ENCODE measurements at places on chromosomes 3 and 15.

- no peak for DNase-seq
Observed at GRCh38 chr3:160927620-160928019, 171.6 kb downstream of the PPM1L start.

DNA sequence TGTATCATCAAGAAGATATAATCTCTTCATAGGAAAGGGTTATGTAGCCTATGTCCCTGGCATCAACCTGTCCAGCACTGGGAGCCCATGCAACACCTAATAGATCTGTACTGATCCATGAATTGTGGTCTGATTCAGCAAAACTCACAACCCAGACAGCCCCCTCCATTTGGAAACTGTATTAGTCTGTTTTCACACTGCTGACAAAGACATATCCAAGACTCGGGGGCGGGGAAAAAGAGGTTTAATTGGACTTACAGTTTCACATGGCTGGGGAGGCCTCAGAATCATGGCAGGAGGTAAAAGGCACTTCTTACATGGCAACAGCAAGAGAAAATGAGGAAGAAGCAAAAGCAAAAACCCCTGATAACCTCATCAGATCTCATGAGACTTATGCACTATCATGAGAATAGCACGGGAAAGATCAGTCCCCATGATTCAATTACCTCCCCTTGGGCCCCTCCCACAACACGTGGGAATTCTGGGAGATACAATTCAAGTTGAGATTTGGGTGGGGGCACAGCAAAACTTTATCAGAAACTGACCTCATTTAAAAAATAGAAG, 83.3 kb downstream of the TRIM42 start:
- no peak for DNase-seq

DNA sequence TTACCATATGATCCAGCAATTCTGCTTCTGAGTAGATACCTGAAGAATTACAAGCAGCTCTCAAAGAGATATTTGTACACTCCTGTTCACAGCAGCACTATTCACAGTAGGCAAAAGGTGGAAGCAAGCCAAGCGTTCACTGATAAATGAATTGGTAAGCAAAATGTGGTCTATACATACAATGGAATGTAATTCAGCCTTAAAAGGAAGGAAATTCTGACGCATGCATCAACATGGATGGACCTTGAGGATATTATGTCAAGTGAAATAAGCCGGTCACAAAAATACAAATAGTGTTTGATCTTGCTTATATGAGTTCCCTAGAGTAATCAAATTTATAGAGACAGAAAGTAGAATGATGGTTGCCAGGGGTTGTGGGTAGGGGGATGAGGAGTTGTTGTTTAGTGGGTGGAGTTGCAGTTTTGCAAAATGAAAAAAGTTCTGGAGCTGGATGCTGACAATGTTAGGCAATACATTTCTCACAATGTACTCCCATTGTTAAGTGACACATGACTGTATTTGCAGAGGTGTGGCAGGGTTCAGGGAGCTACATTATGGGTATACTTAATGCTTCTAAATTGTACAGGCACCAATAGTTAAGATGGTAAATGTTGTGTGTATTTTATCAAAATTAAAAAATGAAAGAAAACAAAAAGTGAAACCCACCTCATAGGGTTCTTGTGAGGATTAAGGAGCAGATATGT, 26.7 kb downstream of the SLC6A1 start:
- no peak for DNase-seq

DNA sequence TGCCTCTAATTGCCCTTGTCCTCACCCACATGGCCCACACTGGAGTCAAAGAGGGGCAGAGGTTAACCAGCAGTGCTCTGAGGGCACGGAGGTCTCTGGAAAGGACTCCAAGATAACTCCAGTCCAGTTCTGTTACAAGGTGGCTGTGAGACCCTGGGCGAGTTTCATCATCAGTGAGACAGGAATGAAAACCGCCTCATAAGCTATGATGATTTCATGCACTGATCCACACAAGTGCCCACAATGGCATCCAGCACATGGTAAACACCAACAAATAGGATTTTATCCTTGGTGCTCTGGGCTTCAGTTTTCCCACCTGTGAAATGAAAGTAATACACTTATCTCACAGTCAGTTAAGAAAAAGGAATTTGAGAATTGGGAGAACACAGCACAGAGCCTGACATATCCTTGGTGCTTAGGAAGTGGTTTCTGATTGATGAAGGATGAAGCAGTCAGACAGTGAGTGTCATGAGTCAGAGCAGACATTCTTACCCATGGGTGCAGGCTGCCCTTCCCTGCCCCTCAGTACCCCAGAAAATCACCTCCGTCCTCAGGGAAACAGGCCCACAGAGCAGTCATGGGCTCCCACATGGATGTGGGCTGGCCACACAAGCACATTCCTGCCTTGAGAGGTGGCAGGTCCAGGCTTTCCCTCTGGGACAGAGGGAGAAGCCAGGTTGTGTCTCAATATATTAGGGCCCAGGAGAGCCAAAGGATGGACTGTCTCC, 48.4 kb downstream of the DAPK2 start:
- DNase-seq, result no peak

DNA sequence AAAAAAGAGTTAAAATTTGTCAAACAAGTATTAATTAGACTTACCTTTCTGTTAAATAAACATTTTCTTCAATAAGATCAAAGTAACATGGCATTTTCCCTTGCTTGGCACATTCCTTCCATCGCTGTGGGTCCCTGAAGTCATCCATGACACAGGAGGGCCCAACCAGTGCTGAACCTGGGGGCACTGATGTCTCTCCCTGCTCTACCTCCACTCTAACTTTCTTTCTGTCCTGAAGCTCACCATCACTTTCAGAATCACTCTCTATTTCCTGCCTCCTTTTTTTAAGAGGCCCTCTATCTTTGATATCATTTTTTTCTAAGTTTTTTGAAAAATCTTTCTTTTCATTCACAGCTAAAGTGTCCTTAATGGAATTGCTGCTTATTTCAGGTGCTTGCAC, 43.8 kb downstream of the SETD2 start:
- DNase-seq, result no peak

GRCh38 chr3:79203144-79203519, 564.7 kb downstream of the ROBO1 start:
- no peak for DNase-seq

GRCh38 chr3:132315851-132316250, 1.4 kb upstream of the ACP3 start:
- DNase-seq, result no peak

GRCh38 chr15:68640791-68641331, 62.1 kb downstream of the CORO2B start:
- no peak for DNase-seq

- no peak for DNase-seq
Observed at GRCh38 chr3:123448536-123449101, at the start of gene ADCY5. TSS of gene ADCY5 (minus strand) at chr3:123449090. CDS start at chr3:123448545, 545 bp downstream.

GRCh38 chr3:51657234-51657633, 13.8 kb upstream of the TEX264 start:
- DNase-seq, result no peak

- no peak for DNase-seq
Observed at GRCh38 chr15:80052597-80053304, 6.7 kb upstream of the ZFAND6 start.

- DNase-seq, result no peak
Observed at GRCh38 chr3:152938974-152939636, 104.2 kb downstream of the P2RY1 start.

GRCh38 chr3:118641608-118642007, 393.0 kb downstream of the IGSF11 start:
- peak; percentile 9 for DNase-seq

- DNase-seq, result no peak
Observed at GRCh38 chr3:55647670-55648069, 160.6 kb upstream of the WNT5A start.

DNA sequence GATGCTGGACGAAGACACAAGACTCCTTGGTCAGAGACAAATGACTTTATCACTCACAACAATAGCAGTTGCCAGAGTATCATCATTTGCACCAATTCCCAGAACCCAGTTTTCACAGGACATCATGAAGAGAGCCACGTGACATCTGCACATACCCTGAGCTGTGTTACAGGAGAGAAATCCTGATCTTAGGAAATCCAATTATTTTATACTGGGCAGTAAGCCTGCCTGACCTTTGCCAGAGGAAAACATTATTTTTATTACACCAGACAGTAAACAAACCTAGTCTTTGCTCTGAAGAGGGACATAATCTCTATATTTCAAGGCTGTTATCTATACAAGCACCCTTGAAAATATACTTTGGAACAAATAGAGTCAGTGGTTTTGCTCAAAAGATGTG, 77.4 kb downstream of the ZBBX start:
- no peak for DNase-seq

DNA sequence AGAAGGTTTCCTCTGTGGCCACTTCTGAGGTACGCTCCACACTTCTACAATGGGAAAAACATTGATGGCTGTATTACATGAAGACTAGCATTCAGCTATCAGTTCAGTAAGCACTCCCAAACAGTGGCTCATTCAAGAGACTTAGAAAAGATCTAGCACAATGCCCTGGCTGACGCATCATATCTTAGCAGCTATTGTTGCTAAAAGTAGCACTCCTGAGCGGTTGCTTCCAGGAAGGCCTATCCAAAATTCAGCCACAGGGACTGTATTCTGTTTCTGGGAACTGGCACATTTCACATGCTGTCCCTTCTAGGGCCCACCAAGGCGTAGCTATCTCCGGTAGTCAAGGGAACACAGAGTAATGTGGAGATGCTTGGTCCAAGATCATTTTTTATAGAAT, 21.2 kb upstream of the SPRED1 start:
- DNase-seq, result no peak

DNA sequence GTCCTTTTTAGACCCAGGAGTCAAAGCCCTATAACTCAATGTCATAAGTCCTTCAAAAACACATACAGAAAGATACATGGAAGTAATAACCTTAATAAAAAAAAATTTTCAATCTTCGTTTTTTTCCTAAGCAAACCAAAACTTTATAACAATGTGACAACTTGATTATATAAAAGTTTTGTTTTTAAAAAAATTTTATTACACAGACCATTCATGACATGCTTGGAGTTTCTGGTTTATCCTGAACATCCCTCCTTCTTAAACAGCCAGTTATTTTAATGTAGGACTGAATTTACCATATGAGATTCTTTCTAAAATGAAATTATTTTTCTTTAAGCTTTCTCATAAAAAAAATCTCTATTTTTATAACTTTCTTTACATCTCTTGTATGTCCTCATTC, 30.7 kb downstream of the IQCF6 start:
- no peak for DNase-seq

DNA sequence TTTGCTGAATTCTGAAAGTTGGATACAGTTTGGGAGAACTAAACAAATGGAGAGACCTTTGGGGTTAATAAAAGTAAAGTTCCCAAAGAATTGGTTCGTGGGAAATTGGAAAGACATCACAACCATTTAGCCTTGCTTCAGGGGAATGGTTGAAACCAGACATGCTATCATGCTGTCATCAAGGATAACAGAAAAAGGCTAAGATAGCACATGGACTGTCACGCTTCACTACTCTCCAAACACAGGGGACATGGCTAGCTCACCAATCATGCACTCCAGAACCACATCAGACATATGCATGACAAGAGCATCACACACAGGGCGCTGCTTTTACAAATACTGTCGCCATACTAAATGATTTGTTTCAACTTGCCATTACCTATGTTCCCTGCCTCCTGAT, 671.7 kb upstream of the ROBO1 start:
- no peak for DNase-seq

GRCh38 chr3:81217101-81217500, 544.3 kb downstream of the GBE1 start:
- DNase-seq, result no peak

DNA sequence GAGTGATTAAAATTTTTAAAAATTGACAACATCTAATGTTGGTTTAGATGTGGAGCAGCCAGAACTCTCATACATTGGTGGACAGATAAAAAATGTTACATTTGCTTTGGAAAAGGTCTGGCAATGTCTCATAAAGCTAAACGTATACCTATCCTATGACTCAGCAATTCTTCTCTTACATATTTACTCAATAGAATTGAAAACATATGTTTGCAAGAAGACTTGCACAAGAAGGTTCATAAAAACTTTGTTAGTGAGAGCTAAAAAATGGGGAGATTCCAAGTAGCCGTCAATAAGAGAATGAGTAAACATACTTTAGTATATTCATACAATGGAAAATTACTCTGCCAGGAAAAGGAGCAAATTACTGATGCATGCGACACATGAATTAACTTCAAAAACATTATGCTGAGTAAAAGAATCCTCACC, 30.0 kb downstream of the MASP1 start:
- DNase-seq, result no peak

DNA sequence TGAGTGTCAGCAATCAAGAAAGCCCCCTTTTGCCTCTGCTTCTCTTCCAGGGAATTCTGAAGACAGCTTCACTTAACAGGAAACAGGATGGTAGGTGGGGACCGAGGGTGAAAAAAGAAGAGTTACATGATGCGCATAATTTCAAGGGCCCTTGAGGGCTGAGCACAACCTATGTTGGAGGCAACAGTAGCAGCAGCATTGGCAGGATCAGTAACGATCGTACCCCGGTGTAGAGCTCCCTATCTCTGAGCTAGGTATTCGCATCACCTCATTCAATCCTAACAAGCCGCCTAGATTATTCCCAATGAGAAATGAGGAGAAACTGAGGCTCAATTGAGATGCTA, 432 bp upstream of the RAD54L2 start:
- DNase-seq, result no peak

- no peak for DNase-seq
Observed at GRCh38 chr3:36964817-36965216, 20.0 kb upstream of the TRANK1 start.

GRCh38 chr3:71309342-71309741, 274.2 kb downstream of the FOXP1 start:
- no peak for DNase-seq

- no peak for DNase-seq
Observed at GRCh38 chr3:18747383-18747782, 322.2 kb upstream of the SATB1 start.

- DNase-seq, result no peak
Observed at GRCh38 chr3:112505907-112506306, 6.6 kb upstream of the BTLA start.

DNA sequence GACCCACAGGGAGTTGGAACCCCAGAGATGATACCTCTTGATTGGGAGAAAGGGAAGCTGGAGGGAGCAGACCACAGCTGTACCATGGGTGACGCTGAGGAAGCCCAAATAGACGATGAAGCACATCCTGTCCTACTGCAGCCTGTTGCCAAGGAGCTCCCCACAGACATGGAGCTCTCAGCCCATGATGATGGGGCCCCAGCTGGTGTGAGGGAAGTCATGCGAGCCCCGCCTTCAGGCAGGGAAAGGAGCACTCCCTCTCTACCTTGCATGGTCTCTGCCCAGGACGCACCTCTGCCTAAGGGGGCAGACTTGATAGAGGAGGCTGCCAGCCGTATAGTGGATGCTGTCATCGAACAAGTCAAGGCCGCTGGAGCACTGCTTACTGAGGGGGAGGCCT, 201.1 kb downstream of the AKAP13 start:
- no peak for DNase-seq

GRCh38 chr3:124526601-124527000, 203.7 kb upstream of the UMPS start:
- no peak for DNase-seq

DNA sequence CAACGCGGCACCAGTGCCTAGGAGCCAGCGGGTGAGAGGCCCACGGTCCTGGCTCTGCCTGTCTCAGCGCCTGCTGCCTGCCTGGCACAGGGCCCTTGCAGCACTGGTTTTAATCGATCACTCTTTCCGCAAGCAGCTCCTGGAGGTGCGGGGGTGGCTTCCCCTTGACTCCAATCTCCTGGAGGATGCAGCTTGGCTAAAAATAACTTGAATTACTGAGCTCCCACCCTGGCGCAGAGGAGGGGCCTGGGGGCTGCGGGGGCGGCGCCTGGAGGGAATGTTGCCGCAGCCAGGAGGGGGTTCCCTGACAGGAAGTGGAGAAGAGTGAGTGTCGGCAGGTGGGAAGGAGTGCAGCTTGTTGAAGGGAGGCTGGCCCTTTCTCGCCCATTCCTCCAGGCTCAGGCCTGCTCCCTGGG, 9.9 kb upstream of the RPL29 start:
- peak; percentile 28 for DNase-seq

Measured in amygdala (tissue), 56 donors.